ENCODE measurements at places on chromosomes 6 and 20.

DNA sequence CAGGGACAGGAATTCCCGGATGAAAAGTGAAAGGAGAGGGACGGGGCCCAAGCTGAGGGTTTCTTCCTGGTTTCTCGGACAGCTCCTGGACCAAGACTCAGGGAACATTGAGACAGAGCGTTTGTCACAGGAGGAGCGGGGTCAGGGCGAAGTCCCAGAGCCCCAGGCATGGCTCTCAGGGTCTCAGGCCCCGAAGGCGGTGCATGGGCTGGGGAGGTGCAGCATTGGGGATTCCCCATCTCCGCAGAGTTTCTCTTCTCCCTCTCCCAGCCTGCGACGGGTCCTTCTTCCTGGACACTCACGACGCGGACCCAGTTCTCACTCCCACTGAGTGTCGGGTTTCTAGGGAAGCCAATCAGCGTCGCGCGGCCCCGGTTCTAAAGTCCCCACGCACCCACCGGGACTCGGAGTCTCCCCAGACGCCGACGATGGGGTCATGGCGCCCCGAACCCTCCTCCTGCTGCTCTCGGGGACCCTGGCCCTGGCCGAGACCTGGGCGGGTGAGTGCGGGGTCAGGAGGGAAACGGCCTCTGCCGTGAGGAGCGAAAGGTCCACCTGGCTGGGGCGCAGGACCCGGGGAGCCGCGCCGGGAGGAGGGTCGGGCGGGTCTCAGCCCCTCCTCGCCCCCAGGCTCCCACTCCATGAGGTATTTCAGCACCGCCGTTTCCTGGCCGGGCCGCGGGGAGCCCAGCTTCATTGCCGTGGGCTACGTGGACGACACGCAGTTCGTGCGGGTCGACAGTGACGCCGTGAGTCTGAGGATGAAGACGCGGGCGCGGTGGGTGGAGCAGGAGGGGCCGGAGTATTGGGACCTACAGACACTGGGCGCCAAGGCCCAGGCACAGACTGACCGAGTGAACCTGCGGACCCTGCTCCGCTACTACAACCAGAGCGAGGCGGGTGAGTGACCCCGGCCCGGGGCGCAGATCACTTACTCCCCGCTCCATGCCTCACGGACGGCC is 54.6 kb upstream of the POLR1H start:
- DNase-seq, result no peak

DNA sequence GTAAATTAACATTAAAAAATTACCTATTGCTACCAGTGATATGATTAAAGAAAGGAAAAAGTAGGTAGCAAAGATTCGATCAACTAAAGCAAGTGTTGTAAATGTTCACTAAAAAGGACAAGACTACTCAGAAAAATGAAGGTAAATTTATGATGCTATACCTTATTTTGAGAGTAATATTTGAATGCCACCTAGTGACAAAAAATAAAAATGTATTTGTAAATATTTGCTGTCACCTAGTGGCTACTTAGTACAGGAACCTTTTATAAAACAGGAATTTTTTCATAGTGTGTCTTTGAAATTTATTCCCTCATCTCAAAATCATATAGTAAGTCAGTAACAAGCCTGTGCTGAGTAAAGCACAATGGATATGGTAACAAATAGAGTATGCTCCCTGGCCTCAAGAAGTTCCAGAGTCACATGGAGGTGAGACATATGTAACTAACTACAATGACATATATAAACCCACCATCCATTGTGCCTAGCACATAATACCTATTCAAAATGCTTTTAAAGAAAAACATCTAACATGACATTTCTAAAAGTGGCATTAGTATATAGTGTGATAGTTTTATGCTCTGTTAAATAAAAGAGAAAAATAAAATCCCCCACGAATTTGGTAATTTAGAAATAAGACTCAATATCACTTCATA is 193.1 kb upstream of the SIM1 start:
- no peak for DNase-seq

GRCh38 chr20:30288346-30288745 is 969.1 kb upstream of the DEFB115 start:
- DNase-seq, result no peak

DNA sequence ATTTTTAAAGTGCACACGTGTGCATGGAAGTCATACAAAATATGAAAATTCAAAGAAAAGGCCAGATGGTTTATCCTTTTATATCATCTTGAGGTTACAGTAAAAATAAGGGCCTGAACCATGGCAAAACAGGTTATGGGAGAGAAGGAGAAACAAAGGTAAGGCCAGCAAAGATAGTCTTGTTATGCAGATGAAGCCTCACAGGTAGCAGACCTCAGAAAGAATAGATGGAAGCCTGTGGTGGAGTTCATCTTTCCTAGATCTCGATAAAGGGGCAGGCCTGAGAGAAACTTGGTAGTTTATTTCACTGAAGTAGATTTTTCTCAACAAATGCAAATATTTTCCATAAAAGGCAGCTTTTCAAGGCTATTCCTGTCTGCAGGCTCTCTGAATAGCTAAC is 693.8 kb downstream of the KHDRBS2 start:
- no peak for DNase-seq

DNA sequence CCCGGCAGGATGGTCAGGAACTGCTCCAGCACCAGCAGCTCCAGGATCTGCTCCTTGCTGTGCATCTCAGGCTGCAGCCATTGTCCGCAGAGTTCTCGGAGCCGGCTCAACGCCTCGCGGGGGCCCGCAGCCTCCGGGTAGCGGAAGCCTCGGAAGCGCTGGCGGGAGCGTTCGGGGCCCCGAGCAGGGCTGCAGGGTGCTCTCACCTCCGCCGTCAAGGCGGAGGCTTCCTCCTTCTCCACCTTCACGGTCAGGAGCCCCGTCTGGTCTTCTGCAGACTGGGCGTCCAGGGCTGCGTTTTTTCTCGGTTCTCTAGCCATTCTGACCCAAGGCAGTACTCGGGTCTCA is 434 bp downstream of the ZKSCAN4 start:
- DNase-seq, result no peak

DNA sequence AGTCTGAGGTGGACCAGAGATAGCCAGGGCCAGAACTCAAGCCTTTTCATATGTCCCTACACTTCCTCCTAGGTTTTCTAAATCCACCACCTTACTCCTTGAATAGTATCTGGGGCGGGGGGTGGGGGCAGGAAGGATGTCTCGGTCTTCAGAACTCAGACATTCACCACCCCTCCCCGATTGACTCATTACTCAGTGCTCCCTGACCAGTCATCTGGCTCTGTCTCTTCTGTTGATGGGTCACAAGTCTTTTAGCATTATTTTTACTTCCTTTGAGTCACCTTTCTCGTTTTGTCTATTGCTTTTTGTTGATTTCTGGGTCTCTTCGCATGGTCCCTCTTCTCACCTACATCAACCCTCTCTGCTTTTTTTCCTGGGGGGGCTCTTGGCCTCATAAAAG is 23.3 kb downstream of the NOX3 start:
- DNase-seq, result no peak

DNA sequence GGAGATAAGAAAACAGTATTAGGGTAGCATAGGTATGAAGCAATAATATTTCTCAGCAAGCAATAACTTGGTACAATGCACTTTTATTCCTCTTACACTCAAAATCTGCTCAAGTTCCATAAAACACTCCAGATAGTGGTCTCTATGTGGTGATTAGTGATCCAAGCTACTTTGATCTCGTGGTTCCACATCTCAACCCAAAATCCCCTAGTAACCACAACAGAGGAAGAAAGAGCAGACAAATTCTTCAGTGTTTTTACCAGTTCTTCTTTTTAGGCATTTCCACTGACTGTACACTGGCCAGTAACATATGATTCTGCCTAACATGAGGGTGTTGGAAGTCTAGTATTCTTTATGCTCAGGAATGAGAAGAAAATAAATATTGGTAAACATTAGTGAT is 309.0 kb upstream of the PTCHD4 start:
- DNase-seq, result no peak

- DNase-seq, result no peak
These were observed 12.2 kb downstream of the SF3B5 start for GRCh38 chr6:144083172-144083571.

- no peak for DNase-seq
These were observed 912.2 kb upstream of the ADGRB3 start for GRCh38 chr6:67722861-67723261.

DNA sequence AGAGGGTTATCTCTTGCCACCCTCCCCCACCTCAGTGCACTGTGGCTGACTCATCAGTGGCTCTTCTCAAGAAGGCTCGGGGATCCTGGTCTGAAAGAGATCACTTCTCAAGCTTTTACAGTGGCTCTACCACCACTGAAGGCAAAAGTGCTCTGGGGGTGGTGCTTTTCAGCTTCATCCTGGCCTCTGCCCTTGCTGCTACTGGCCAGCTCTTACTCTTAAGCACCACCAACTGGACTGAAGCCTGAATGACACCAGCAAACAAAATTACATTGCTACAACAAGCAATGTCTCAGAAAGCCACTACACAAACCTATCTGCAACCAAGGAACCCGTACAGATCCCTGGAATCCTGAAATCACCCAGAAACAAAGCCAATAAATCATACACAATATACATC is 402.1 kb downstream of the EPHA7 start:
- no peak for DNase-seq

GRCh38 chr6:14384175-14384949 is 266.8 kb downstream of the CD83 start:
- DNase-seq, result no peak

GRCh38 chr20:45987108-45987780 is 15.2 kb upstream of the ZNF335 start:
- DNase-seq, result no peak

DNA sequence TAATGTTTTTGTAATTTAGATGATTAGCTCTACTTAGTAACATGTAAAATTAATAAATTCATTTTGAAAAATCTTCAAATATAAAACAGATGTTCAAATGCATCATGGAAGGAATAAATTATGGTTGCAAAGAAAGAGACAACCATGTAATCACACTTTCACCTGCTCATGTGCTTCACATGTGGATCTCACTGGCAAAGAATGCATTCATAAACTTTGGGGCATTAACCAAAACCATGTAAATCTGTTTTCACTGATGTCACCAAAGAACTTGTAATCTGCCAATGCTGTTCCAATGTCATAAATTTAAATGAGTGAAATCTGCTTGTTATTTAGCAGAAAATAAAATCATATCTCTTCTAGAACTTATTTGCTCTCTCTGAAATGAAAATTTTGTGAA is 142.7 kb downstream of the TENT5A start:
- no peak for DNase-seq

- DNase-seq, result no peak
These were observed 80.1 kb upstream of the ARMC2 start for GRCh38 chr6:108768166-108768555.

DNA sequence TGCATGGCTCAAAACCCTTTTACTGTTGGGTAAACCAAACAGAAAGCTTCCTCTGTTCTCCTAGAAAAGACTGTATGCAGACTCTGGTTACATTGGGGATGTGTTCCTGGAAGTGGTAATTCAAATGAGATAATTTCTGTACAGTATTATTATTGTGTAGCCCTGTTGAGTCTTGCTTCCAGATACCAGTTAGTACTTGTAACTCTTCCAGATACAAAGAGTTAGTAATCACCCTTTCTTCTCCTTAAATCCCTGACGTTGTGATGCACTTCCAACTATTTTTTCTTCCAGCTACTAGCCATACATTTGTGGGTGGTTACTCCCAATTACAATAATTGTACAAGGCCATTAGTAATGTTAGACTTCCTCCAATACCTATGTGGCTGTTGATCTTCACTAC is 42.3 kb upstream of the GRIK2 start:
- DNase-seq, result no peak

GRCh38 chr6:46526607-46527006 is 35.4 kb upstream of the RCAN2 start:
- no peak for DNase-seq

GRCh38 chr20:46142124-46142523 is 24.0 kb downstream of the CD40 start:
- no peak for DNase-seq

- DNase-seq, result no peak
These were observed 157.0 kb upstream of the SGK1 start for GRCh38 chr6:134474955-134475354.

DNA sequence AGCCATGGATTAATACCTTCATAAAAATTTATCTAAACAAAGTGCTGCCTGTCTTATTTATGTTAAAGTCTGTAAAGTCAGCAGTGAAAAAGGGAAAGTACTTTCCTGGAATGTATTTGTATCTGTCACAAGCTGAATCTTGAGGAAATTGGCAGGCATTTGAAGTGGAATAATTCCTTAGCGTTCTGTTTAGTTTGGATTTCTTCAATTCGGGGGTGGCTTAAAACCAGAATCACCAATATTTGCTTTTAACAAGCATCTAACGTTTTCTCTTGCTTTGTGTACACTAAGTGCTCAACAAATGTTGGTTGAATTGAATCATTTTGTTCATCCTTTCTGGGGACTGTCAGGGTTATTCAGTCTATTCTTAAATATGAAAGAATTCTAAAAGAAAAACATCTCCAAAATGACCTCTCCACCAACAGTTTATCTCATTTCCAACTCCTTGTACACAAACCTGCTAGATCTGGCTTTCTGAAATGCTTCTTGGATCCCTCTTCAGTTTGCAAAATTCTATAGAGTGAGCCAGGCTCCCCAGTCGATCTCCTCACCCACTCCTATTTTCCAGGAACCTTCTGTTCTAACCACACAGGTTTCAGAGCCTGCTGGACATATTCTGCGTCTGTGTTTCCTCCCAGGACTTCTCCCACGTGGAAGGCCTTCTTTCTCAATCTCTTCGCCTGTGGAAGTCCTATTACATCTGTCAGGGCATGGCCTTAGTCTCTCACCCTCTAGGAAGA is 2.0 kb upstream of the NPEPL1 start:
- DNase-seq, result no peak

GRCh38 chr6:106098383-106099234 is 12.5 kb downstream of the PRDM1 start:
- DNase-seq, result no peak

- no peak for DNase-seq
These were observed 123.4 kb downstream of the C6orf118 start for GRCh38 chr6:165186041-165186440.

DNA sequence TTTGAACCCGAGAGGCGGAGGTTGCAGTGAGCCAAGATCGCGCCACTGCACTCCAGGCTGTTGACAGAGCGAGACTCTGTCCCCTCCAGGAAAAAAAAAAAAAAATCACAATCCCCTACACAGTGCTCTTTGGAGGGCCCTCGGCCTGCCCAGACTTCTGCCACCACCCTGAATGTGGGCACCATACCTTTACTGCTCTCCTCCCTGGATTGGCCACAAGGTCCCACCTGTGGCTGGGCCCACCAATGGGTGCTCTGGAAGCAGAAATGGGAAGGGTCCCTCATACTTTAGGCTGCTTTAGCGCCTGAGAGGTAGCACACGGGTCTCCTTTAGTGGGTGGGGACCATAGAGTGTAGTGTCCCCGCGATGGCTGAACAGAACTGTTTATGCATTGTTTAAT is 50.3 kb upstream of the IPCEF1 start:
- DNase-seq, result no peak

- DNase-seq, result no peak
These were observed at the start of gene ELOVL2 for GRCh38 chr6:11043961-11044711. ELOVL2 (minus strand) TSS chr6:11044305; CDS start chr6:11044230, 75 bp downstream.

- no peak for DNase-seq
These were observed 117.9 kb upstream of the THBS2 start for GRCh38 chr6:169371344-169372127.

GRCh38 chr6:105545228-105545920 is 142.5 kb upstream of the PREP start:
- no peak for DNase-seq

Measured in esophagus squamous epithelium (tissue), 5 donors.